ENCODE measurements at places on chromosomes 3 and 15.

- no peak for DNase-seq
These were observed 107.0 kb downstream of the SHOX2 start for GRCh38 chr3:157999246-157999645.

- DNase-seq: no peak
These were observed 34.6 kb upstream of the APEH start for GRCh38 chr3:49639551-49639950.

GRCh38 chr3:52146189-52146588, 8.0 kb downstream of the POC1A start:
- DNase-seq: peak; percentile 13

DNA sequence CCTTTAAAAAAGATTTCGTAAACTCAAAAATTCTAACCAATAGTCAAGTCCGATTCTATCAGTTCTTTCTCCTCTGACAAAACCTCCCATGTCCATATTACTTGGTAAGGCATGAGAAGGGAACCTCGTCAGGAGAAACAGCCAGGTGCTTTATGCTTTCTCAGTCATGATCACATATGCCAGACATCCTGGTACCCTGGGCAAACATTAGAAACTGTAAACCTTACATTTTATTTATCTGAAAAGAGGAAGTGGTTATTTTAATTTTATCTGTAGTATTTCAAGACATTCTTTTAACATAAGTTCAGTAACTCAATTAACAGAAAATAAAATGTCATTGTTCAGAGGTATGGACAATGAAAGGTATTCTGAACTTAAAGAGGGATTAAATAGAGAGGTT, 474.8 kb upstream of the GBE1 start:
- no peak for DNase-seq

DNA sequence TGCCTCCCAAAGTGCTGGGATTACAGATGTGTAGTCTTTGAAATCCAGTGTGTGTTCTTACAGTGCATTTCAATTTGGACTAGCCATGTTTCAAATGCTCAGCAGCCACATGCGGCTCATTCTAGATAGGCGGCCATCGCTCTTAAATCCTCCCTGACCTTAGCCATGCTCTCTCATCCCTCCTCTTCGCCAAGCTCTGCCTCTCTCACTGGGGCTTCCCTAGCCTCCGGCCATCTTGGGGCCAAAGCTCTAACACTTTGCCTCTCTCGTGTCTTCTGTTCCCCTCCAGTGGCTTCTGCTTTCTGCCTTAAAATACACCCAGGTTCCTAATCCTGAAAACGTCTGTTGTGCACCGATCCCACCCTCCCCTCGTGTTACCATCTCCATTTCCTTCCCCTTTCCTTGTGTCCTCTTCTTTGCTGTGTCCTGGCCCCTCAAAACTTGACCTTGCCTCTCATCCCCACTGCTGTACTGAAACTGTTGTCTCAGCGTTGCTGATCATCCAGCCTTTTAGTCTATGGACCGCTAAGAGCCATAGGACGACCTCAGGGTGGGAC, 1.4 kb upstream of the GHRL start:
- DNase-seq: no peak

DNA sequence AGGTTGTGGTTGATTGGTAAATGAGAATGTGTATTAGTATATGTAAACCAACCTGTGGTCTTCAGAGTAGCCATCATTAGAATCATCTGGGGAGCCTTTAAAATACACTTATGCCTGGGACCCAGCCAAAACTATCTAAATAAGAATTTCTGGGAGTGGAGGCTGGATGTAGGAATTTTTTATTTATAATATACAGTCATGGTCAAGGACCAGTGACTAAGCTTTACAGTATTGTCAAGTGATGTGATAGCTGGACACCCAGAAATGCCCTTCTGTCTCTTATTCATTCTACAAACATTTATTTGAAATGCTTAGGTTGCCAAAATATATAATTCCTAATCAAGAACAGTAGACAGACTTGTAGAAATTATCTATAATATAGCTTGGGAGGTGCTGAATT, 132.2 kb downstream of the MBNL1 start:
- no peak for DNase-seq

DNA sequence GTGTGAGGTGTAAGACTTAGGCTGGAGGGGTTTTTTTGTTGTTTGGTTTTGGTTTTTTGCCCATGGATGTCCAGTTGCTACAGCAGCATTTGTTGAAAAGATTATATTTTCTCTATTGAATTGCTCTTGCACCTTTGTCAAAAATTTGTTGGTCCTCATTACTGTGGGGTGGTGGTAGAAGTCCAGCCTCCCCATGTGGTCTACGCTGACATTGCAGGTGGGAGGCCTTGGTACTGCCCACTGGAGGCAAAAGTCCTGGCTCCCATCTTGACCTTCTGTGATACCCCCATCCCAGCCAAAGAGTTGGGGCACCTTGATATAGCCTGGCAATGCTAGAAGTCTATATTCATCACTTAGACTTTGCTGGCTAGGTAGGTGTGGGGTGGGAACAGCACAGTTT, 5.4 kb upstream of the RAB6B start:
- no peak for DNase-seq

GRCh38 chr15:29115093-29115991, 154.3 kb downstream of the NSMCE3 start:
- peak; percentile 48 for DNase-seq

GRCh38 chr3:186385856-186386602, 24.0 kb upstream of the DGKG start:
- no peak for DNase-seq

- no peak for DNase-seq
These were observed 8.3 kb downstream of the LMCD1 start for GRCh38 chr3:8509961-8510360.

GRCh38 chr3:193621127-193621526, 28.1 kb downstream of the OPA1 start:
- DNase-seq: no peak

DNA sequence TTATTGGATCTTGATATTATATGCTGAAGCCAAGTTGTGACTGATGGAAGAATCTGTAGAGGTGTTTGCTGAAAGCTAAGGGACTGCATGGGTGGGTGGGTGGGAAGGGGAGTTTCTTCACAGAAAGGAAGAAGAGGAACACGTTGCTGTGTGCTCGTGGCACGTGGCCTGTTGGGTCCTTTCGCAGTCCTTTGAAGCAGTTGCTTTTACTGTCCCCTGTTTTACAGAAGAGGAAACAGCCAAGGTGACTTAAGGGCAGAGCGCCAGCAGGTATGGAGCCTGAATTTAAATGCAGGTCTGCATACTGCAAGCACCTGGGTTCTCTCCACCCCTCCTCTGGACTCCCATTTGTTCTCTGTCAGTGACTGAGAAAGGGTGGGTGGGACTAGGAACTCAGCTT, 59.4 kb upstream of the PRR23C start:
- DNase-seq: no peak

GRCh38 chr15:65916664-65917406, 47.5 kb downstream of the RAB11A start:
- peak; percentile 66 for DNase-seq

GRCh38 chr3:79351699-79352098, 416.1 kb downstream of the ROBO1 start:
- no peak for DNase-seq

DNA sequence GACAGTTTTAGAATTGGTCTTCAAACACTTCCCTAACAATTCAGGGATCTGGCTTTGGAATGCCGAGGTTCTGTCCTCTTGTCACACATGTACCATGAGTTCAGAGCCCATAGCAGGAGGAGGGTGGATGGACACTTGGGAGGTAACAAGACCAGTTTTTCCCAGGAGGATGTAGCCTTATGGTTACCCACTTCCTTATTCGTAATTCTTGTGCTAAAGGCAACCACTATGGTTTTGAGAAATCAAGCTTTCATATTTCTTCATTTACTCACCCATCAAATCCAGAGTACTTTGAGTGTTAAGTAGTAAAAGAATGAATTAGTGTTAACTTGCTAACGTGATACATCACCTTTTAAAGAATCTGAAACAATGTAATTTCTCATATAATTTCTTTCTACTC, 479.6 kb upstream of the ALCAM start:
- DNase-seq: no peak

- DNase-seq: no peak
These were observed 25.8 kb upstream of the MFGE8 start for GRCh38 chr15:88938802-88939485.

- no peak for DNase-seq
These were observed 251.1 kb downstream of the GABRB3 start for GRCh38 chr15:26521691-26522198.

- no peak for DNase-seq
These were observed 23.1 kb downstream of the PLXNB1 start for GRCh38 chr3:48406443-48407431.

DNA sequence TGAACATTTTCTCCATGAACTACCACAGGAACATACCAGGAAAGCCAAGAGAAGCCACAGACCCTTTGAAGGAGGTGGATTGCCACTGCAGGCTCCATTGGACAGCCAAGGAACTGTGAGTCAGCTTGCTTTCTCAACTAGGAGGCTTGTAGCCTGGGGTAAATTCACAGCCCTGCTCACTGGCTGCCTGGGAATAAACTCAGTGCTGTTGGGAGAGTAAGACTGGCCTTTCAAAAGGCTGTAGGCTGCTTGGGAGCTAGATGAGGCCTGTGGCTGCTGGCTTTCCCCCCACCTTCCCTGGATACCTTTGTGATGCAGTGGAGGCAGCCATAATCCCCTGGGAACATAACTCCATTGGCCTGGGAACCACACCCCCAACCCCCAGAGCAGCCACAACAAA, 223.5 kb upstream of the RBMS3 start:
- DNase-seq: no peak

GRCh38 chr15:74635228-74635627, 19.6 kb downstream of the CLK3 start:
- DNase-seq: peak; percentile 64

GRCh38 chr15:101115786-101116680, 135.8 kb downstream of the CHSY1 start:
- peak; percentile 90 for DNase-seq

GRCh38 chr3:129827765-129828164, 65.7 kb downstream of the TMCC1 start:
- DNase-seq: no peak

GRCh38 chr15:56816781-56817180, 83.5 kb upstream of the ZNF280D start:
- DNase-seq: no peak

- peak; percentile 22 for DNase-seq
These were observed at the start of gene CADPS for GRCh38 chr3:62874711-62875557. TSS of gene CADPS (minus strand) at chr3:62875416. CDS start at chr3:62875029, 387 bp downstream.

GRCh38 chr3:65964838-65965237, 73.9 kb downstream of the MAGI1 start:
- DNase-seq: no peak

GRCh38 chr15:39946862-39947261, 12.9 kb downstream of the EIF2AK4 start:
- no peak for DNase-seq

DNA sequence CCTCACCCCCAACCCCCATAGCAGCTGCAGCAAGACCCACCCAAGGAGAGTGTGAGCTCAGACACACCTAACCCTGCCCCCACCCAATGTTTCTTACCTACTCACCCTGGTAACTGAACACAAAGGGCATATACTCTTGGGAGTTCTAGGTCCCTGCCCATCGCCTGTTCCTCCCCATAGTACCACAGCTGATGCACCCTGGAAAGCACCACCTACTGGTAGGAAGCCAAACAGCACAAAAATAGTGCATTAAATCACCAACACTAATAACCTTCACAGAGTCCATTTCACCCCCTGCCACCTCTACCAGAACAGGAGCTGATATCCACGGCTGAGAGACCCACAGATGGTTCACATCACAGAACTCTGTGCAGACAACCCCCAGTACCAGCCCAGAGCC, 245.2 kb downstream of the EFHB start:
- no peak for DNase-seq

DNA sequence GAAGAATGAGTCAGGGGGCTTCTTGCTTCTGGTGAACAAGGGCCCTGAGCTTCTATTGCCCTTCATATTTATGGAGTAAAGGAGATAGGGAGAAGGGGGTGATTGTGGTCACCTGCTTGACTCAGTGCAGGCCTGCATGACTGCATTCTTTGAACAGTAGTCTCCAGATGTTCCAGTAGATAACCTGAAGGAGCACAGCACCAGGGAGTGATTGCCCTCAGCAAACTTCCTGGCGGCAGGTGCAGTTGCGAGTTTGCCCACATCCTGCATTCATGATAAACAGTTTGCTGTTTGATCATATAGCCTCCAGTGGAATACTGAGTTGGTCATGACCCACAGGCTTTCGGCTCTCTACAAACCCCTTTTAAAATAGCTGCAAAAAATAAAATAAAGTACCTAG, 1632.7 kb downstream of the OTOL1 start:
- no peak for DNase-seq

DNA sequence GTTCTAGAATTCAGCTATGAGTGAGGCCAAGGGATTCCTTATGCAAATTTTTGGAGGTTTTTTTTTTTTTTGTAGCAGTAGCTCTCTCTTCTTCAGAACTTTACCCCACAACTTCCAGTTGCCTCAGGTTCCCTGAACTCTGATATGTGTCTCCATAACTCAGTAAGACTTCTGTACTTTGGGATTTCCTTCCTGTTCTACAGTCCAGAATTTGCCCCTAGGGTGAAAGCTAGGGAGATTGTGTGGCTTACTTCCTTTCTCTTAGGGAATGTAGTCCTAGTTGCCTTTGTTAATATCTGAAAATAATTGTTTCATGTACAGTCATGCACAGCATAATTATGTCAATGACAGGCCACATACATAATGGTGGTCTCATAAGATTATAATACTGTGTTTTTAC, 30.8 kb downstream of the LRRC28 start:
- no peak for DNase-seq

DNA sequence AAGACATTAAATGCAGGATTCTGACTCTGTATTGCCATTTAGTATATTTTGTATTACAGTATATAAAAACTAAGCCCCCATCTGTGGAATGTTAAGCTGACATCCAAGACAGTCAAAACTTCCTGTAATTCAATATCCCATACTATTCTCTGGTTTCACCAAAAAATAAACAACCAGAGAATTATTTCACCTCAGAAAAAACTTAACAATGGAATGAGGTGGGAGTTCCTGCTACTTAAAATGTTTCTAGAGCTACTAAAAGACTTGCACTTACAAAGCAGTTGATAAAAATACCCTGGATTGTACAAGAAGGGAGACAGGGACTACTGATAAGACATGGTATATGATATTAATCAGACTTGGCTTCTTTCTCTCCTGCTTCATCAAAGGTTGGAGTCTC, 8.3 kb downstream of the ARL13B start:
- no peak for DNase-seq

GRCh38 chr3:149965278-149965677, 5.4 kb downstream of the PFN2 start:
- DNase-seq: no peak

DNA sequence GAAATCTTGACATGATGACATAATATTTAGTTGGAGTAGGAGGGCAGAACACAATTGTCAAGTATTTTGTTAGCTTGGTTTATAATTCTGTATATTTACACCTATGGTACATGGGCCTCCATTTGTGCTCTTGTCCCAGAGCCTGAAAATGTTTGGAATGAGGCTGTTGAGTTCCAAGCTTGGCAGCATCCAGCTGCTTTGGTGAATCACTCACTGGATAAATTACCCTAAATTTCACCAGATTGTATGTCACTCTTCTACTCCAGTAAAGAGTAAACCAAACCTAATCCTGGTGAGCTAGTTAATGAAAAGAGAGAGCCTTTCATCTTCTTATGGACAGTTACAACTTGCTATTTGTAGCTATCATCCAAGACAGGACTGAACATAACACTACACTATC, 928.7 kb downstream of the DIPK2A start:
- DNase-seq: no peak

Measured in femur (tissue), 1 donor.